Anterior cingulate cortex (tissue), 58 donors: ENCODE measurements at places on chromosomes 11 and 22.

DNA sequence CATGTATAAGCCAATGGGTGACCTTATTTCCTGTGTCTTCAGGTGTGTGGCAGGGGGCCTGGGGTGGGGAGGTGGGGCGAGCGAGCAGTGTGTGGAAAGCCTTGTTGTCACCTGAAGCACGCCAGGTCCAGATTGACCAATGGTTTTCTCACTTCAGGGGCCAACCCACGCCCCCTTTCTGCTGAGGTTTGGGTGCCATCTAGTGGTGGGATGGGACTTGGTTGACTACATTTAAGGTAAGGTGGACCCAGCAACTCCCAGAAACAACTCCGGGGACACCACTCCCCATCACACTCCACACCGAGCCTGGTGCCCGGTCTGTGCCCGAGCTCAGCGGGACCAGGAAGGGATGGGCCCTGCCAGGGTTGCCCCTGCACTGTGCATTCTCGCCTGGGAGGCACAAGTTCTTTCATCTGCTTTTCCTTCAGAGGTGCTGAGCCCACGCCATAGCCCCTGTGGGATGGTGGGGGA is 40.0 kb downstream of the TPCN2 start:
- peak; percentile 25 for DNase-seq

- no peak for DNase-seq
These were observed 84.7 kb downstream of the MAML2 start for GRCh38 chr11:96257972-96258934.

DNA sequence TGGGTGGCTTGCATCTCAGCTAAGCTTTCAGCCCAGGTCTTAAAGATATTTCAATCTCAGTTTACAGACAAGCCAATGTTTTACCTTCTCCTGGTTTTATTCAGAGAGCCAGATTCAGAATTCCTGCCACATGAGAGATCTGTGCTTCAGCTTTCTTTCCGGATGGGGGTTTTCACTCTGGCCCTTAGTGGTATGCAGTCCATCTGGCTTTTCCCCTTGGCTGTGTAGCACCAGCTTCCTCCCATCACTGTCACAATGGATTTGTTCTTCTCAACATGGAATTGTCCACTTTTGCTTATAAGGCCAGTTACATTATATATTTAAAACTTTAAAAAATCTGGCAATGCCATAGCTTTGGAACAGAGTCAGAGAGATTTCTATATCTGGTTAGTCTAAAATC is 303.9 kb downstream of the ETS1 start:
- no peak for DNase-seq

DNA sequence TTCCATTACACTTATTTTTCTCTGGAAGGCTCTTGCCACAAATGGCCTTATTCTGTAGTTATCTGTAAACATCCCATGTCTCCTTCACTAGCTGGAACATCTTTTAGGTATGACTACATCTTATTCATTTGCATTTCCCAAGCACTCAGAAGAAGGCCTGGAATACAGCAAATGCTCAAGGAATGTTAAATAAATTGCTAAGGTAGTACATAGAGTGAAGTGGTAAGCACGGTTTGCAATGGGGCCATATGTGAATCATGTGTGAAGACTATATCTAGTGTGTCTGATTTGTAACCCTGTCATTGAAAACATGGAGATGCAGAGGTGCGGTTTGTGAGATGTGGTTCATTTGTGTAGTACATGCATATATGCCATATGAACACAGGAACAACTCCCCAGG is 33.5 kb downstream of the GDPD4 start:
- DNase-seq = no peak

GRCh38 chr11:57646194-57646798 is 3.4 kb downstream of the YPEL4 start:
- no peak for DNase-seq

DNA sequence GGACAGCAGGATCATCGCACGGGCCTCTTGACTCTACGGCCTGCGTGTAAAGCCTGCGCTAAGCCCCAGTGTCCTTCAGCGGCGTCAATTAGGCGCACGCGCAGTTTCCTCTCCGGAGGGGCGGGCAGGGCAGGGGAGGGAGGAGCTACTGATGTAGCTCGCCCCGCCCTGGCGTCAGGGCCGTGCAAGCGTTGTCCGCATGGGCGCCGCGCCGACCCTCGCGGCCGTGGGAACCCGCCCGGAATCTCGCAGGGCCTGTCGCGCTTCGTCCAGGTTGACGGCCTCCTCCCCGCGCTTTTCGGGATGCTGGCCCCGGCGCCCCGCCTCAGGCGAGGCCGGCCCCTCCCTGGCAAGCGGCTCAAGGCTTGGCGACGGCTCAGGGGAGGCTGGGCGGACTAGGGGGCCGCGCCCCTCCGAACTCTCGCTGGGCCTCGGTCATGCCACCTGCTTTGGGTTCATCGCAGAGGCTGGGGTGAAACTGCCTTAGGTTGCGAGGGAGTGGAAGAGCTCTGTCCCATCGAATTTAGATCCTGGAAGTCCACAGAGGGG is 61.1 kb downstream of the ST3GAL4 start:
- peak; percentile 77 for DNase-seq
